ENCODE measurements at places on chromosomes 16 and 17.

DNA sequence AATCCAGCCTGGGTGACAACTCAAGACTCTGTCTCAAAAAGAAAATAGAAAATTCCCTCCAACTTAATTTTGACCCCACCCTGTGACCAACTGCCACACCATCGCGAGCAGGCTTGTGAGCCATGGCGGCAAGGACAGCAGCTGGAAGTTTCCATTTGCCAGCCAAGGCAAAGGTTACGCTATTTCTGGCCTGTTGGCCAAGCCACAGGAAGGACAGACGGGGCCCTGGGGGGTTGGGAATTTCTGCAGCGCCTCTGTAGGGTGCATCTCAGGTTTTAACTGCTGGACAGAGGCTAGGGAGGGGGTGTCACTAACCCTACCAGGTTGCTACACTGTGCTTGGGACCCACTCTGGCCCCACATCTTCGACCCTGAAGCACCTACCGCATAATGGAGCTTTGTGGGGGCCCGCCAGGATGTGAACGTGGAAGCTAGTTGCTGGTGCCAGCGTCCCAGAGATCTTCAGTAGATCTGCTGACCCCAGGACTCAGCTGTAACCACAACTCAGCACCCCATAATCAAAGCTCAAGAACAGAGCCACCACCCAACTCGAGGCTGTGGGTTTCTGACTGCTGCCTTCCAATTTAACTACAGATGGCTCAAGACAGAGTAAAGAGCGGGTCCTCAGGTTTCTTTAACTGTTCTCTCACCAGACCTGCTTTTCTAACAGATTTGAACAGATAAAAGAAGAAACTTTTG lies 10.9 kb downstream of the KIFC3 start:
- peak; percentile 63 for DNase-seq

GRCh38 chr17:78120971-78121800 lies 7.4 kb downstream of the TMC6 start:
- no peak for DNase-seq

DNA sequence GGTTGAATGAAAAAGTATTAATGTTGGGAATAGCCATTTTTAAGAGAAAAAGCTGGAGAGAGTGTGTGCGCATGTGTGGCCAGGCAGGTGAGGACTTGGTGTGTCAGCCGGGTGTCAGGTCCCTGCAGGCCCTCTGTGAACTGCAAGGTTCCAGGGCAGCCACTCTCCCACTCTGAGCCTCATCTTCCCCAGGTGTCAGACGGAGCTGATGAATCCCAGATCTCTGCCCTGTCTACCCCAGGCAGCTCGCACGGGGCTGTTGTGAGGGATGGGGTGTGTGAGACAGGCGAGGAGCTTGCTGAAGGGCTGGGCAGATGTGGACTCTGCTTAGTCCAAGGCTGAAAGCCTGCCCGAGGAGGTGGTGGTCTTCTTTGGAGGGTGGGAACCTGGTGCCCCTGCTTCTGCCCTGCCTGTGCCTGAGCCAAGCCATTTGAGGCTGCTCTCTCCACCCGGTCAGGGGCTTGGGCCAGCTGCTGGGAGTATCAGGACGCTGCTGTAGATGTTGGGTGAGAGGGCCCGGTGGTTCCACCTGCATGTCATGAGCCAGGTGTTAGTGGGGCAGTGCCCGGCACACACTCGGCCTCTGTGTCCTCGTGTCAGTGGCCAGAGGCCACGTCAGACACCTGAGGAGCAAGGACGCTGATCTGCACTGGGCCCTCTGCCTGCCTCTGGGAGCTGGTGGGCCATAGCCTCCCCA lies 122.4 kb downstream of the RAB11FIP4 start:
- no peak for DNase-seq

DNA sequence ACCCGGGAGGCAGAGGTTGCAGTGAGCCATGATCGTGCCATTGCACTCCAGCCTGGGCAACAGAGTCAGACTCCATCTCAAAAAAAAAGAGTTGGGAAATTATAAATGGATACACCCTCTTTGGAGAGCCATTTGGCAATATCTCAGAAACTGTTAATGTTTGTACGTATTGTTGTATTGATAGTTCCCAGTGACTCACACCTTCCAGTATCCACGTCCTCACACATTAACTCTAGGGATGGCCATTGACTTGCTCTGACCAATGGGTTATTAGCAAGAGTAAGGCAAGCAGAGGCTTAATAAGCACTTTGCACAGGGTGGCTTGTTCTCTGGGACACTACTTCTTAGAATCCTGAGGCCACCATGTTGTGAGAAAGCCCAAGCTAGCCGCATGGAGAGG lies 107.6 kb upstream of the LHX1 start:
- no peak for DNase-seq

- no peak for DNase-seq
Observed at GRCh38 chr16:55154956-55155355, 169.0 kb upstream of the IRX6 start.

DNA sequence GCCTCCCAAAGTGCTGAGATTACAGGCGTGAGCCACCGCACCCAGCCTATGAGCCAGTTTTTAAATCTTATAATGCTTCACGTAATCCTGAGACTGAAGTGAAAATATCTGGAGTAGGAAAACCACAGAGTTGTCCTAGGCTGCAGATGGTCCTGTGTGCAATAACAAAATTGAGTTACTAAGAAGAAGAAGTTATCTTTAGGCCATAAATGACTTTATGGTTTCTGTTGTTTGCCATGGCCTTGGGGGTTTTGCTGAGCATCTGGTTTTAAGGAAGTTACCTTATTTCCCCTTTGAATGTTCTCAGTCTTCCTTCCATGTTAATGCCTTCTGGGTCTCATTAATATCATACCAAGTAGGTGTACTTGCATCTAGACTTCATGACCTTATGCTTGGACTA lies 16.5 kb downstream of the NMT1 start:
- peak; percentile 20 for DNase-seq

DNA sequence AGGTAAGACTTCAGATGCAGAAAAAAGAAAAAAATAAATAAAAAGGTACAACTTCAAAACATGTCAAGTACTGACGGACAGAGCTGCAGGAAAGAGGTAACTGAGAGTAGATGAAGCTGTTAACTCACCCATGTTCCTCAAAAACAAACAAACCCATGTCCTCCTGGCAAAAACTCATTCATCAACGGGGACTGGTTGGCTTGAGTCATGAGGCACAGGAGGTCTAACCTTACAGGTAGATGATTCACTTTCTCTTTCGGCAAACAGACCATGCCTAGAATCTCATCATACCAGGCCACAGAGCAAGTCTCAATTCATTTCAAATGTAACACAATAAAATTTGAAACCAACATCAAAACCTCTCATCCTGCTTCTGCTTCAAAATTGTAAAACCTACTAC lies 12.3 kb upstream of the FASN start:
- no peak for DNase-seq

DNA sequence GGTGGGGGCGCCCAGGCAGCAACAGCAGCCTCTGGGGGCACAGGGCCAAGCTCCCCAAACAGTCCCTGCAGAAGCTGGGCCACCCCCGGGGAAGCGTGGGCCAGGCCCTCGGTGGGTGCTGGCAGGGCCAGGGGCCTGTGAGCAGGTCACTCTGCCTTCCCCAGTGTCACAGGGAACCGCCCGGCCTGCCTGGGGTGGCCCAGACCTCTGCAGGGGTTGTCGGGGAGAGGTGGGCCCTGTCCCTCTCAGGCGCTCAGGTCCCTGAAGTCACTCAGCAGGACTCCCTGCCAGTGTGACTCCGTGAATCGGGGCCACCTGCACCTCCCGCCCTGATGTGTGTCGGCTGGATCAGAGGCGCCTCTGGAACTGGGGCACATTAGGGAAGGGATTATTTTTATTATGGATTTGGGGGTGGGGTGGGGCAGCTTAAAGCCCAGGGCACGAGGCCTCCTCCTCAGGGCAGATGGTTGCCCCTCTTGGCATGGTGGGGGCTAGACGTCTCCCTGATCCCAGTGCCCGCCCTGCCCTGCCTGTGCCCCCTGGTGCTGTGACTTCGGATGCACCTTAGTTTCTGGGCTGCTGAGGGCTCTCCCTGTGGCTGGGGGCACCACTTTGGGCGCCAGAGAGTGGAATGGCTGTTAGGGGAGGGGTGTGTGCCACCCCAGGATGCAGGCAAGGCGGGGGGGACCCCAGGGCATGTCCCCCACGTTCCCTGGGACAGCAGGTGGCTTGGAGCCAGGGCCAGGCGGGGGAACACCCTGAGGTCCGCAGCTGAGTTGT lies 1.2 kb upstream of the GNG13 start:
- DNase-seq, result no peak

DNA sequence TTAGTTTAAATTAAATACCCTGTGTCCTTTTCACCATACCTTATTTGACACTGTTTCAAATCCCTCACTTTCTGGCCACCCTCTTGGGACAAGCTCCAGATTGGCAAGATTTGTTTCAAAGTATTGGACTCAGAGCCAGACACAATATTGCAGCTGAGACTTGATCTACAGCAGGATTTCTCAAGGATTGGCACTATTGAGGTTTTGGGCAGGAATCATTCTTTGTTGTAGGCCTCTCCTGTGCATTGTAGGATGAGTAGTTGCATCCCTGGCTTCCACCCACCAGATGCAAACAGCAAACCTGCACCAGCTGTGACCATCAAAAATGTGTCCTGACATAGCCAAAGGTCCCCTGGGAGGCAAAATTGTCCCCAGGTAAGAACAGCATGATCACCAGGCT lies 181.2 kb downstream of the CHD9NB start:
- no peak for DNase-seq

DNA sequence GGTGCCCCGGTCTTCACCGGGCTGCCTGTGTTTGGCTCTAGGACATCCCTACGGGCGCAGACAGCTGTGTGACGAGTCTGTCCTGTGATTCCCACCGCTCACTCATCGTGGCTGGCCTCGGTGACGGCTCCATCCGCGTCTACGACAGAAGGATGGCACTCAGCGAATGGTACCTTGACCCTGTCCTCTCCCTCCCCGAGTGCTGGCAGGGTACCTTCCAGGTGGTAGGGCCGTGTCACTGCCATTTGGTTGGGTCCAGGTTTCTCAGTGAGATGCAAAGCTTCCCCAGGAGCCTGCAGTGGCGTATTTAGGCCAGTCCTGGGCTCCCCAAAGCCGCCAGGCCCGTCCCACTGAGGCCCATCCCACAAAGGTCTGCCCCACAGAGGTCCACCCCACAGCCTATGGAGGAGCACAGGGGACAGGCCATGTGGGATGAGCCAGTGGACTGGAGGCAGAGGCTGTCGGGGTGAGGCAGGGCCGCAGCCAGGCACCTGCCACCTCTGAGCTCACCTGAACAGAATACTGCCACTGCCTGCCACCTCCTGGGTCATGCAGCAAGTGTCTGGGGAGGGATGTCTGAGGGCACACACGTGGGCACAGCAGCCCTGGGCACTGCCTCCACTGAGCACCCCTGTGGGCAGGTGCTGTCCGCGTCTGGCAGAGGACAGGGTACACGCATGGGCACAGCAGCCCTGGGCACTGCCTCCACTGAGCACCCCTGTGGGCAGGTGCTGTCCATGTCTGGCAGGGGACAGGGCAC lies 31.4 kb upstream of the CHMP6 start:
- DNase-seq, result no peak

- peak; percentile 36 for DNase-seq
Observed at GRCh38 chr16:49528060-49528865, 154.7 kb downstream of the C16orf78 start.
